ENCODE measurements at places on chromosomes 2 and 18. TPM values are rescaled to one million over a fixed set of nuclear protein-coding genes. Genes with fewer than 3 reads are reported as not detected.

GRCh38 chr18:13006531-13007247 is 15.5 kb downstream of the CEP192 start:
- no peak for DNase-seq

GRCh38 chr2:208103616-208104015 is 20.7 kb downstream of the CRYGD start:
- no peak for DNase-seq

DNA sequence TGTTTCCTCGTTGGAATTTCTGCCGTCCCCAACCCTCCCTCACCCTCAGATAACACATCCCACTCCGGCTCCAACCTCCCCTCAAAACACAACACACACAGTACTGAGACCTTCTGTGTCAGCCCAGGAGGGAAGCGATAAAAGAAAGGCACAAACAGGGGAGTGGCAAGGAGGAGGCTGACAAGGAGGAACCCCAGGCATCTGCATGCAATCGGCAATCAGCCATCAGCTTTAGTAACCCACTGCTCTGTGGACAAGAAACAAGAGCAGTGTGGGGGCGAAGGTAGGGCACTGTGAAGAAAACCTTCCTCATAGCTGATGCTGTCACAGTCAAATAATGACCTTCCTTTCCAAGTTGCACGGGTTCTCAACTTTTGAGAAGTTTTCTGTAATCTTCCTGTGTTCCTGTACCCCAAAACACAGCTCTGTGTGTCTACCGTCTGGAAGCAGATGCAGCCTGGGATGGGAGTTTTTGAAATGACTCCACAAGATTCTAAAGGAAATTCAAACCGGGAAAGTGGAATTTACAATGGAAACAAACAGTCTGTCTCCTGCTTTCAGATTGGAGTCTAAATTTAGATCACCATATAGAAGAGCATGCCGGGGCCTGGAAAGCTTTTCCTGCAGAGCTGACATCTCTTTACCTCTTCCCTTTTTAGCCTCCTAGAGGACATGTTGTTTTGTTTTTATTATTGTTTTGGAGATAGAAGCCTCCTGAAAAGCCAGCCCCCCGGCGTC is 16.4 kb upstream of the LPIN2 start:
- DNase-seq = no peak

- DNase-seq = no peak
Measured at GRCh38 chr2:124382067-124382618, 357.1 kb downstream of the CNTNAP5 start.

- DNase-seq = peak; percentile 85
Measured at GRCh38 chr2:160075171-160075570, 12.8 kb upstream of the PLA2R1 start.

- no peak for DNase-seq
Measured at GRCh38 chr2:230254152-230254881, 28.8 kb downstream of the SP140 start.

DNA sequence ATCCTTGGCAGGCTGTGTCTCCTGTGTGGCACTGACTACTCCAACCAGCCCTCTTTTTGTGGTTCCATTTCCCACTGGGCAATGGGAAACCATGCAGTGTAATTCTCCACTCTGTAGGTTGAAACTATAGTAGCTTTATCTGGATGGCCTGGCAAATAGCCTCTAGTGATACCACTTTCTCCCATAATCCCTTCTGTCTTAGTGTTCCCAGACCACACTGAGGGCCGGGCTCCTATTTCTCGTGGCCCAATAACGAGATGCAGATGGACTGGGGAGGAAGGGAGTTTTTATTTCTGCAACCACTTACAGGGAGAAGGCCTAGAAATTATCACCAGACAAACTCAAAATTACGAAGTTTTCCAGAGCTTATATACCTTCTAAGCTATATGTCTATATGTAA is 24.7 kb downstream of the SKA1 start:
- no peak for DNase-seq

DNA sequence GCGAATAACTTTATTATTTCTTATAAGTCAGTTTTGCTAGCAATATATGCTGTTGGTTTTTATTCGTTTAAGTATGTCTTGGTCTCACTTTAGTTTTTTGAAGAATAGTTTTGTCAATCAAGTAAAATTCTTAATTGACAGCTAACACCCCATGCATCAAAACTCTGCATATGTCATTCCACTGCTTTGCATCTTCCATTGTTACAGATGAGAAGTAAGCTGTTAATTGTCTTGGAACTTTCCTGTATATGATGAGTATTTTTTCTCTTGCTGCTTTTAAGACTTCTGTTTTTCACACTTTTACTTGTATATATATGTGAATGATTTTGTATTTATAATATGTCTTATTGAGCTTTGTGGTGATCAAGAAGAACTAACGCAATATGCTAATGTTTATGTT is 1048.4 kb downstream of the CNTNAP5 start:
- DNase-seq = no peak

- DNase-seq = peak; percentile 23
Measured at GRCh38 chr18:37565101-37565976, at the start of gene CELF4. Gene CELF4, minus strand, starts transcription at chr18:37565798.

GRCh38 chr2:230358305-230358704 is 31.3 kb downstream of the SP140L start:
- peak; percentile 11 for DNase-seq

DNA sequence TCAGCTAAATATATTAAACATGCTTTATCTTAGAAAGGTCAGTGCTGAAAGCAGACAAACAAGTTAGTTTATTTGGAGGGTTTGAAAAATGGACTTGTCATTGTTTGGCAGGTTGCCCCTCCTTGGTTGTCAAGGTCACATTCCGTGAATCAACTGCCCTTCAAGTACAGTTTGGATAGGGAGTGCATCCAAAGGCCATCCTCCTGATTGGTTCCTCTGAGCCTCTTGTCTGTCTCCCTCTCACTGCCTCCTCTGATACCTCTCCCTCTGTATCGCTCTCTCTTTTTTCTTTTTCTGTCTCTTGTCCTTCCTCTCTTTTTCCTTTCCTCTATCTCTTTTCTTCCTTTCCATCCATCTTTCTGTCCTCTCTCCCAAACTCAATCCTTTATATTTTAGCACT is 5.4 kb downstream of the ITGAV start:
- DNase-seq = peak; percentile 38

DNA sequence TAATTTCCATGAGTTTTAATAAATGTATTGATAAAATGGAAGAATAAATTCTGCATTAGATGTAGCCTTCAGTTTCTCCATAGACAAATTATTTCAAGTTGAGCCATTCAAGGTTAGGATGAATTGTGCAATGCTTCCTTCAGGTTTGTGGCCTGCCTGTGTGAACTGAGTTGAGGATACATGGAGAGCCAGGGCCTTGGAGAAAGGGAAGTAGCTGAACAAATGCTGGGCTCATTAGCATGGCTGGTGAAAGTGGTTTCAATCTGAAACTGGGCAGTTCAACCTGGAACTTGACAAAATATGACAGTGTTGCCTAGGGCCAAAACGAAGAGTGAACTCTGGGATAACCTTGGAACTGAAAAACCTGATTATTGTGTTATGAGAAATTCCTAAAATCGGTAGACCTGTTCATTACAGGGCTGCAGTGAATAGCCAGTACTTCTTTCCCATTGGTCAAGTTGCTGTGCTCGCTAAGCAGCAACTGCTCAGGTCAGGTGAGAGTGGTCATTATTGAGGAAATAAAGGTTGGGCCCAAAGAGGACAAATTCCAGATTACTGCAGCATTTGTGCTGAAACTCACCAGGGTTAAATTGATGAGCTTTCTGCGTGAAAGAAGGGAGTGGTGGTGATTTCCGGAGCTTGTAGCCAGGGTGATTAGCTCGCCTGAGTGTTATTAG is 12.7 kb downstream of the INPP1 start:
- DNase-seq = no peak

GRCh38 chr2:234496055-234496834 is 636 bp downstream of the ARL4C start:
- DNase-seq = peak; percentile 68

DNA sequence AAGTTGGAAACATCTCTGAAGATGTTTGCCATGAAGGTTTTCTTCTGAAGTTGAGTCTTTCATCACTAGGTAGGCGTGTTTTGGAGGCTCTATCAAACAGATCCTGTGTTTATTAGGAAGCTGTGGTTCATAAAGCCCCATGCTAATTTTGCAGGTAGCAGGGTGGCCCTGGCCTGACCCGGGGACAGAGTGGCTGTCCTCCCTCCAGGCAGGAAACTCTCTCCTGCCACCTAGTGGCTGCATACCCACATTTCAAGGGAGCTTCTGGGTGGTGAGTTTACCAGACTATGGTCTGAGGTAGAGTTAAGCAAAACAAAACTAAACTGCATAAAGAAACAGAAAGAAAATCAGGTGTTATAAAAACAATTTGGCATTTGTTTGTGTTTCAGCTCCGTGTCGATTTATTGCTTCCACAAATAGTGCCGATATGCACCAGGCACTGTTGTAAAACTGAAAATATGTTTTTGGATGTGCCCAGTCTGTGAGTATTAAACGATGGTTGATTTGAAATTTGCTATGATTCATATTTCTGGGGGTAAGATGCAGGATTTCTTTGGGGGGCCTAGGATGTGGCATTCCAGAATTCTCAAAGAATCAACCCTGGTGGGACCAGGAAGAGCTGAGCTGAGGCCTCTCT is 26.0 kb upstream of the IL37 start:
- DNase-seq = peak; percentile 64

DNA sequence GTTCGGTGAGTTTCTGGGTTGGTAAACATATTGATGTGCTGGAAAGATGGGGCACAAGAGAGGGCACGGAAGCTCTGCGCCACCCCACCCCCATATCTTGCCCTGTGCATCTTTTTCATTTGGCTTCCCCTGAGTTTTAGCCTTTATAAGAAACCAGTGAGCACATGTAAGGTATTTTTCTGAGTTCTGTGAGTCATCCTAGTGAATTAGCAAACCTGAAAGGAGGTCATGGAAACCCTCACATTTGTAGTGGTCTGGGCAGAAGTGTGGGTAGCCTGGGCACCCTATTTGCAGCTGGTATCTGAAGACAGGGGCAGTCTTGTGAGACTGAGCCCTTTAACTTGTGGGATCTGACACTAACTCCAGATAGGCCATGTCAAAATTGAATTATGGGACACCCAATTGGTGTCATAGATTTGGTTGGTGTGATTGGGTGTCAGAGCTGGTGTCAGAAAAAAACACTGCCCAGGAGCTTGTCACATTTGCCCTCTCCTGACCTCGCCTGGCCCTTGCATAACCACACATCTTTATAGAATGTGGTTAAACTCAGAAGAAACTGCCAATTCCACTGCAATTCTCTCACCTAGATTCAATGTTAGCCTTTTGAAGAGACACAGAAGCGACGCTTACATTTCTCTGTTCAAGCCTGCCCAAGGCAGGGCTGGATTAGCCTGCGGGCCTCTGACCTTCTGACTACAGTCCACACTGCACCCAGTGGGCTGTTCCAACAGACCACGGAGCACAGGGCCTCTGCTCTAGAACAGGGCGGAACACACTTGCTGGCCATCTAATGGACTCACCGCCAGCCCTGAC is 12.0 kb upstream of the GALM start:
- DNase-seq = no peak

DNA sequence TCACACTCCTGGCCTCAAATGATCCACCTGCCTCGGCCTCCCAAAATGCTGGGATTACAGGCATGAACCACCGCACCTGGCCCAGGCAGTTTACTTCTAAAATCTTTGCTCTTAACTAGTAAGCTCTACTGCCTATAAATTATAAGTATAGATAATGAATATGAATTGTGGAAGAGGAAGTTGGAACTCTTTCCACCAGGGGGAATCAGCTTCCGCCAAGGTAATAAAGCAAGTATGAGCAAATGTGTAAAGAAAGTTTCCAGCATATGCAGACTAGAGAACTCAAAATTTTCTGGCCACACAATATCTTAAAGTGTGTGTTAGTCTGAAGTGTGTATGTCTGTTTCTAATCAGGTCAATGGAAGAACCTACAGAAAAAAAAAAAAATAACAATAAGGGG is 68.1 kb downstream of the RMDN2 start:
- DNase-seq = no peak

- DNase-seq = no peak
Measured at GRCh38 chr2:105820691-105821090, 76.0 kb downstream of the NCK2 start.

- no peak for DNase-seq
Measured at GRCh38 chr2:232336241-232336736, 42.3 kb upstream of the ALPP start.

DNA sequence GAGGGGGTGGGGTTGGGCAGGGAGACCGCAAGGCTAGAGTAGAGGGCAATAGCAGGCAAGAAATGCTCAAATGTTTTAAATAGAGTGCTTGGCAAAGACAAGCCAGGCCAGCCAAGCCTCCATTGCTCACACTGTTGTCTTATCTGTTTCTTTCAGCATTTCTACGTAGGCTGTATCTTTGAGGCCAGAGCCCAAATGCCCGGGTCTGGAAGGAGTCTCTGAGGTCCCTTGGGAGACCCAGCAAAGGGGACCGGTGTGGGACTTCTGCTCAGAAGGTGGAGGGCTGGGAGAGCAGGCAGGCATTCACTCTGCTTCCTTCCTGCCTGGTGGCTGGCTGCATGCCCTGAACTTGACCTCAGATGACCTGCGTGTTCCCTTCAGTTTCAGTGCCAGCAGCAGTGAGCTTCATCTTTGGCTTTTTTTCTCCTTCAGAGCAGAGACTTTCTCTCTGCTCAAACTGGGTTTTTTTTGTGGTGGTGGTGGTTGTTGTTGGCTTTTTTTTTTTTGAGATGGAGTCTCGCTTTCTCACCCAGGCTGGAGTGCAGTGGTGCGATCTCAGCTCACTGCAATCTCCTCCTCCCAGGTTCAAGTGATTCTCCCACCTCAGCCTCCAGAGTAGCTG is 13.7 kb upstream of the TET3 start:
- peak; percentile 48 for DNase-seq

DNA sequence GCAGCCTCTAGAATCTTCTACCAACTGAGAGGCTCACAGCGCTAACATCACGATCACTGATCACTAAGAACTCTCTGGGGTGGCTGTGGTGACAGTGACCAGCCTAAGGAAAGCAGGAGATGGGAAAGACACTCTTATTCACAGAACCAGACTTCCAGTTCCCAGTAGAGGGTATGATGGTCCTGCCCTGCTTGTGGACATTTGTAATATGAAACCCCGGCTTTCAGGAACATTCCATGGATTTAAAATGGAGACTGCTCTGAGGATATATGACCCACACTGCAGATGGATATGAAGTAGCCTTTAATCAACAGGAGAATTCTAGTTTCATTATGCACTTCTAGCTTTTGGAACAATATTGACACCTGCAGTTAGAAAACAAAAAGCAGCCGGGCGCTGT is 131.8 kb downstream of the AFF3 start:
- DNase-seq = no peak

The MAPK4 gene
- total RNA-seq = 0.17 TPM

The POTEC gene
- total RNA-seq = 2.9 TPM

The ACTG2 gene
- 0.74 TPM for total RNA-seq

The SPATA3 gene
- not detected for total RNA-seq

The GREB1L gene
- 5.7 TPM for total RNA-seq

The DNAH6 gene
- 2.9 TPM for total RNA-seq

The TMEM37 gene
- not detected for total RNA-seq

The ACMSD gene
- total RNA-seq = not detected

The RUFY4 gene
- total RNA-seq = not detected

The CPLX4 gene
- total RNA-seq = not detected

All from Daoy (cell line).